GM23338 (cell line): ENCODE measurements at places on chromosomes 6 and 20. TPM values are rescaled to one million over a fixed set of nuclear protein-coding genes. Genes with fewer than 3 reads are reported as not detected.
A peak's percentile ranks its signal among the peaks of the same experiment; 100 is the strongest.

The OR2B2 gene
- polyA plus RNA-seq = not detected in 2 replicates

The FOXS1 gene
- 0.26 TPM in 1 of 2 replicates, not detected in the other for polyA plus RNA-seq

- DNase-seq = no peak
These were observed 75.2 kb upstream of the PMEPA1 start for GRCh38 chr20:57785061-57785460.

The SPATA25 gene
- polyA plus RNA-seq = 0.50 TPM in 1 of 2 replicates, not detected in the other

DNA sequence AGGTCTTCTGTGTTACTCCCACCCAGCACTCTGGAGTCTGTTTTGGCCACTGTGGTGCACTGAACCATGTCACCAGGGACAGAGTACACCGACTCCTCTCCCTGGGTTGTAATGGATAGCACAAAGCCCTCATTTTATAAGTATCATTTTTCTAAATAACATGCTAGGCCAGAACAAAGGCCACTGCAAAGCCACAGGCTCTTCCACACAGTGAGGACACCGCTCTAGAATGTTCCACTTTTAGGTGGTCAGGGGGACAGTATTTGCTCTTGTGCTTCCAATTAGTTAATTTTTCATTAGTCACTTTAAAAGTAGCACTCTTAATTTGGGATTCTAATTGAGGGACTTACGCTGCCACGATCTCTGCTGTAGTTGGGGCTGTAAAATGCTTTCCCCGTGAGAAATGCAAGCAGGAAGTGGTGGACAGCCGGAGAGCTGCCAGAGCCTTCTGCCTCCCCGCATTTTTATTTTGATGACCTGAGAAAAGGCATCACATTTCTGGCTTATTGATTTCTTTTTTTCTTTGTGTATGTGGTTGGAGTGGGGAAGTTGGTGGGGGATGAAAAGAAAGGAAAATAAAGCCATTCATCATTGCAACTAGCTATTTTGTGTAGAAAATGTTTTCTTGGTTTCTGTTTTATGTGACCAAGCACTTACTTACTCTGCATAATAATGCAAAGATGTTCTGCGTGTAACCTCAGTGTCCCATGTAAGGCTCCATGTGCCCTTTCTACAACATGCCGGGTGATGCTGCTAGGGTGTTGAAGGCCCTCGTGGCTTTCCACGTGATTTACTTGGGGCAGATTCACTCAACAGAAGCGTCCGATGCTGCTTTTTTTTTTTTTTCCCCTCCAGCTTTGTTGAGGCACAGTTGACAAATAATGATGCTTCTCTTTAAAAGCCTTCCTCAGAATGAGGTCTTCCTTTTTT lies 195.9 kb downstream of the SASH1 start:
- DNase-seq = no peak

DNA sequence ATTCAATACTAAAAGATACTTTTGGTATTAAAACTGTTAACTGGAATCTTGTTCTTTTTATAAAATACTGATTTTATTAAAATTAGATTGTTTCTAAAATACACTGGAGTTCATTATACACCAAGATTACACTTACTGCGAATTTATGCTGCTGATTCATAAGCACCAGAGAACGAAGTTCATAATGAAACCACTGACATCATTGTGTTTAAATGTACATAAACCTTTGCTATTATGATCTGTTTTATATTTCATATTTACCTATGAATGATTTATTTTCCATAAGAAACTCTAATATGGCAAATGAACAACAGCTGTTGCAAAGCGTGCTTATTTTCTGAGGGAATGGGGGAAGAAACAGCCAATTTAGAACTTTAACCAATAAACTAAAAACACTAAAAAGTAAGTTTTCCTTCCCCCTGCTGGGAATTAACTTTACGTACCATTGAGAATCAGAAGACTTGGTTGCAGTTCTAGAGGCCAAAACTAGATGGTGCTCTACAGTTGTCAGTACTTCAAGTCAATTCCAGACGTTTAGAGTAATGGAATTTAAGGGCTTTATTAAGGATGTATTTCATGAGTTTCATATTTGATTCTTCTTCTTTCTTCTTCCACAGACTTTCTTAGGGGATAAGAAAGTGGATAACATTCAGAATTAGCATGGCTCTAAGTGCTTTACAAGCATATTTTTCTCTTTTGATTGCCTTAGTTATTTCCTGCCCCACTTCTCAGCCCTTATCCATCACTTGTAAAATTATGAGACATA lies 30.8 kb upstream of the COL19A1 start:
- DNase-seq = peak; percentile 80

GRCh38 chr20:63893999-63894357 lies 948 bp upstream of the DNAJC5 start:
- DNase-seq = no peak

DNA sequence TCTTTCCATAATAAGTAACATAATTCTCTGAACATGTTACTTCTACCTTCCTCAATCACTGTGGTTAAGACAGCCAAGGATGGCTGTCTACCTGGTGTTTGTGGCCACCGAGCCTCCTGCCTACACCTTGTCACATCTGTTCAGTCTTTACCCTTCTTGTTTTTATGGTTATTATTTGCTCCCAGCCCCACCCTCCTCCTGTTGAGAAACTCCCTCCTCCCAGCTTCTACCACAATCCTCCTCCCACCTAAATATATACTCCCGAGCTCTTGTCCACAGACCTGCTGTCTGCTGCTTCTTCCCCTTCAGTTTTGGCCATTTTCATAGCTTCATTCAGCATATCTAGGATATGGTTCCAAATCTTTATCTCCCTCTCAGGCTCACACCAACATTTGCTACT lies 35.7 kb upstream of the GABRR1 start:
- DNase-seq = no peak

DNA sequence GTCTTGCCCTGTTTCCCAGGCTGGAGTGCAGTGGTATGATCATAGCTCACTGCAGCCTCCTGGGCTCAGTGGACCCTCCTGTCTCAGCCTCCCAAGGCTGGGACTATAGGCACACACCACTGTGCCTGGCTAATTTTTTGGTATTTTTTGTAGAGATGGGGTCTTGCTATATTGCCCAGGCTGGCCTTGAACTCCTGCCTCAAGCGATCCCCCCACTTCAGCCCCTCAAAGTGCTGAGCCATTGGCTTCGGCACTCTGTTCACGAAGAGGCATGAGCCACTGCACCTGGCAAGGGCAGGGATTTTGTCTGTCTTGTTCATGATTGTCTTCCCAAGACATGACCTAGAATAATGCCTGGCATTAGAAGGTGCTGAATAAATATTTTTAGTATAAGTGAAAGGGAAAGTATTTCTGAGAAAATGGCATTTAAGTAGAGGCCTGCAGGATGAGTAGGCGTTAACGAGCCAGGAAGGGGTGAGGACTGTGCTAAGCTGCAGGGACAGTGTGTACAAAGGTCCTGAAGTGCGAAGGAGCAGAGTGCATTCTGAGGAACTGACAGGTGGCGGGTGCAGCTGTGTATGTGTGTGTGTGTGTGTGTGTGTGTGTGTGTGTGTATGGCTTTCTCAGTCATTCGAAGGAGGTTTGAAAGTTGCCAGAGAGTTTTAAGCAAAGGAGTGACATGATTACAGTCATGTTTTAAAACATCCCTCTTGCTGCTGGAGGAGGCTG lies 43.0 kb downstream of the VEGFA start:
- no peak for DNase-seq

GRCh38 chr20:44704551-44704971 lies 10.6 kb upstream of the CCN5 start:
- no peak for DNase-seq

The CST9 gene
- polyA plus RNA-seq = not detected in 2 replicates

- DNase-seq = no peak
These were observed 118.8 kb downstream of the PRDM1 start for GRCh38 chr6:106204961-106205360.

GRCh38 chr6:48765352-48765961 lies 654.5 kb upstream of the PTCHD4 start:
- DNase-seq = peak; percentile 88

The IRF4 gene
- polyA plus RNA-seq = 1.9 and 4.1 TPM in 2 replicates

The DEFB121 gene
- not detected in 2 replicates for polyA plus RNA-seq

GRCh38 chr6:110976575-110976974 lies 5.3 kb upstream of the RPF2 start:
- no peak for DNase-seq

DNA sequence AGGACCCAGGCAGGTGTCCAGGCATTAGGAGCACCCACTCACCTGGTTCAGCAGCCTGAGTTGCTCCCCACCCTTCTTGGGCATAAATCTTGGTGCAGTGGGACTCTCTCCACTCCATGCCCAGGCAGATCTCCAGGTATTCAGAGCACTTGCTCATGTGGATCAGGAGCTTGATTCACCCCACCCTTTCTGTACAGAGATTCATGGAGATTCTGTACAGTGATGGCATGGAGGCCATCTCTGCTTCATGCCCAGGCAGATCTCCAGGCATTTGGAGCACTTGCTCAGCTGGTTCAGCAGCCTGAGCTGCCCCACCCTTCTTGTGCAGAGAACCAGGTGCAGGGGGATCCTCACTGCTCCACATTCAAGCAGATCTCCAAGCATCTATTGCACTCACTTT lies 44.1 kb downstream of the BEND6 start:
- DNase-seq = no peak

The OR12D2 gene
- not detected in 2 replicates for polyA plus RNA-seq

The STX11 gene
- 0.37 and 0.52 TPM in 2 replicates for polyA plus RNA-seq

DNA sequence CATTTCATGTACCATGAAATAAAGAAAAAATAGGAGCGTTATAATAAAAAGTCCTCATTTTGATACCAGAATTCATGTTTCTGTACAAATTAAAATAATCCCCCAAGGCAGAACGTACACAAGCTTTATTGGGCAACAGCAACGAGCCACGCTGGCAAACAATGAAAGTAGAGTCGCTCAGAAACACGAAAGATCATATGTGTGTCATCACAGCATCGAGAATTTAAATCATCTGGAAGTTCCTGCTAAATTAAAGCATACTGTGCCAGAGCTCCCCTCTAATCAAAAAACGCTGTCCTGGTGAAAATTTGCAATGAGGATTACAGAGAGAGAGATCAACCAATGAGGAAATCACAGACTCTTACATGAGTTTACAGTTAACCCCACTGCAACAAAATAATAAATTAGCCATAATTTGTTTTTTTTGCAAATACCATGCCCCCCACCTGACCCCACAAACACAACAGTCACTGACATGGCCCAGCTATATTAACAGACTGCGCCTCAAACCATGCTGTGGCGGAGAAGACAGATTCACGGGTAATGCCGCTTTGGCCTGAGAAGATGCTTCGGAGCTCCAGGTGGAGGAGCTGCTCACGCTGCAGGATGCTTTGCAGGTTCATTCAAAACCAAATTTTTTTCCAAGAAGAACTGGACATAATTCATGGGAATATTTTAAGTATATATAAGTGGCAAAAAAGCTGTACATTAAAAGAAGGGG lies 54.3 kb upstream of the NFATC2 start:
- peak; percentile 22 for DNase-seq

DNA sequence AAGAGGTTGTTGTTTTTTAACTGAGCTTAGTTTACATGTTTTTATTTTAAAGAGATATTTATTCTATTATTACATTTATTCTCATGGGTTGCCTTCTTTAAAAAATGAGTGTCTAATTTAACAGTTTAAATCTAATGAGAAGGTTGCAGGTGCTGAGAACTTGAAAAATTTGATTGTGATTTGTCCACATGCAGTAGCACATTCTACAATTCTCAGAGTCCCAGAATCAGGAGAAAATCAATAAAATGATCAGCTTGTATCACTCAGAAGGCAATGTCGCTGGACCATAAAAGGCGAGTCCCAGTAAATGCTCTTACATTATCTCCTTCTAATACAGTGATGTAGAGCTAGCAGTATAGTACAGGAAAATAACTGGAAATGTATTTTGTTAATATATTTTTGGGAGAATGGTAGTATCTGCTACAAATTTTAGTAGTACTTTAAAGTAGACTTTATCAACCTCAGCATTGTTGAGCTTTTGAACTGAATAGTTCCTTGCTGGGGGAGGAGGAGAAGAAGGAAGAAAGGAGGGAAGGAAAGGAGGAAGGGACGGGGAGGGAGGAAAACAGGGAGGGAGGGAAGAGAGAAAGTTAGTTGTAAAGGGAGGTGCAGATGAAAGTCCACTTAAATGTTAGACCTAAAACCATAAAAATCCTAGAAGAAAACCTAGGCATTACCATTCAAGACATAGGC lies 458.0 kb downstream of the DOK5 start:
- no peak for DNase-seq

The BMP7 gene
- polyA plus RNA-seq = 15.9 and 17.8 TPM in 2 replicates

- no peak for DNase-seq
These were observed 72.8 kb upstream of the ADTRP start for GRCh38 chr6:11851387-11851786.

The VGLL2 gene
- polyA plus RNA-seq = not detected in 2 replicates

The C6orf89 gene
- polyA plus RNA-seq = 3.6 and 3.7 TPM in 2 replicates

The TRIM31 gene
- 0.10 and 0.26 TPM in 2 replicates for polyA plus RNA-seq

The CDH4 gene
- polyA plus RNA-seq = 1.2 TPM in 2 replicates

DNA sequence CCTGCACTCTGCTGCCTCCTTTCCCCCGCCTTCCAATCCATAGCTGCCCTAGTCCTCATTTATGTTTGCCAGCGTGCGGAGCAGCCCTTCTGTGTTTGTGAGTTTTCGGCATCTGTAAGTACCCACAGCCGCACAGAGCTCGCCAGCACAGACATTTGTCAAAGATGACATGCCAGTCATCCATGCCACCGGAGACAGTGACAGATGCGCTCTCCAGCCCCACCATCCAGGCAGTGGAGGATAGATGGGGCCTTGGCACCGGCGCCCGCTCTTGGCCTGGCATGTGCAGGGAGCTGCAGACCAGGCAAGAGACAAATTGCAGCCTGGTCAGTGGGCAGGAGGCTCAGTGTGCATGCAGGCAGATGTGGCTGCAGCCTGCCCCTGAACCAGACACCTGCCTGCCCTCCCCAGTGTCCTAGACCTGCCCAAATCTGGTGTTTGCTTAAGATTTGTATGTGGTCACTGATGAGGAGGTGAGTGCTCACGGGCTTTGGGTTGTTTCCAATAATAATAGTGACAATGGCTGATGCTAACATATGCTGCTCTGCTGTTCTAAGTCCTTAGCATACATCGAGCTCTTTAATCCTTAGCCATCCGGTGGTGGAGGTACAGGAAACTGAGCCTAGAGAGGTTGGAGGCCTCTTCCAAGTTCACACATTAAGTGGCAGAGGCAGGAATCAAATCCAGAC lies 78.1 kb downstream of the UNC5CL start:
- no peak for DNase-seq

DNA sequence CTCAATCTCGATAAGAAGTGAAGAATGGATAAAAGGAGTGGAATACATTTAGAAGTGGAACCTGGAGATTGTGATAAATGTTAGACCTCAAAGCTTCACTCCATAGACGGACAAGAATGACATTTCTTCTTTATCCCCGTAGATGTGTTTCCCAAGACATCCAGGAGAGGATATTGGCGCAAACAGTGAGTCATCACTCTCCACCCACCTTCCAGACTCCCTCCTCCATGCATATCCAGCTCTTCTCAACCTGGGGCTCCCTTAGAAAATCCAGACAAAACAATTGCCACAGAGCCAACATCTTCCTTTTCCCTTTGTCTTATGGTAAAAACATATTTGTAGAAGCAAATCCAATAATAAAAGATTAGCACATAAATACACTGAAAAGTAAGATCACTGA lies 586.1 kb downstream of the PTPRT start:
- DNase-seq = no peak

The PRSS16 gene
- 8.7 and 13.8 TPM in 2 replicates for polyA plus RNA-seq

The PRR18 gene
- 0.40 TPM in 1 of 2 replicates, not detected in the other for polyA plus RNA-seq

- no peak for DNase-seq
These were observed 255.3 kb downstream of the EPM2A start for GRCh38 chr6:145480024-145480423.
